CD8-positive, alpha-beta memory T cell (primary cell): ENCODE measurements at places on chromosomes 16 and 17.

- no peak for DNase-seq
Measured at GRCh38 chr17:55677446-55677845, 45.2 kb downstream of the TMEM100 start.

GRCh38 chr16:8729779-8730334 lies 55.4 kb downstream of the ABAT start:
- DNase-seq = no peak

GRCh38 chr17:67403065-67403464 lies 26.0 kb downstream of the PITPNC1 start:
- DNase-seq = no peak

GRCh38 chr17:39231091-39231561 lies 5.4 kb upstream of the STAC2 start:
- DNase-seq = peak; percentile 36

DNA sequence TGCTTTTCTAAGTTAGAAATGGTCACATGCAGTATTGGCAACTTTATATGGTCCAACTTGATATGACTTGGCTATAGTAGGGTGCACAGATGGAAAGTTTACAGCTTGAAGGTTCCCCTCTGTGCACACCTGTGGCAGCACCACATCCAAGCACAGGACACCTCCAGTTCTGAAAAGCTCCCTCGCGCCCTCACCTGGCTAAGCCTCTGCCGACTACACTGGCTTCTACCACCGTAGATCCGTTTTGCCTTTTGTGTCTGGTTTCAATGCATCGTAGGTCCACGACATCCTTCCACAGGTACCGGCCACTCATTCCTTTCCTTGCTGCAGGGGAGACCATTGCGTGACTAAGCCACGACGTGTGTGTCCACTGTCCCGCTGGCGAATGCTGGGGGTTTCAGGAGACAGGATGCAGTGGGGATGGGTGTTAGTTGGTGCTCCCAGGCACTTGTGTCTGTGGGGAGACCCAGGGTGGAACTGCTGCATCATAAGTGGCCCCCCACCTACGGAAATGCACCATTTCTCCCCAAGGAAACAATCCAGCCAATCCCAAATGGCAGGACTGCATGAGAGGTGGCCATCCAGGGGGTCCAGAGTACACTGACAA lies 4.9 kb upstream of the RASD1 start:
- DNase-seq = no peak

DNA sequence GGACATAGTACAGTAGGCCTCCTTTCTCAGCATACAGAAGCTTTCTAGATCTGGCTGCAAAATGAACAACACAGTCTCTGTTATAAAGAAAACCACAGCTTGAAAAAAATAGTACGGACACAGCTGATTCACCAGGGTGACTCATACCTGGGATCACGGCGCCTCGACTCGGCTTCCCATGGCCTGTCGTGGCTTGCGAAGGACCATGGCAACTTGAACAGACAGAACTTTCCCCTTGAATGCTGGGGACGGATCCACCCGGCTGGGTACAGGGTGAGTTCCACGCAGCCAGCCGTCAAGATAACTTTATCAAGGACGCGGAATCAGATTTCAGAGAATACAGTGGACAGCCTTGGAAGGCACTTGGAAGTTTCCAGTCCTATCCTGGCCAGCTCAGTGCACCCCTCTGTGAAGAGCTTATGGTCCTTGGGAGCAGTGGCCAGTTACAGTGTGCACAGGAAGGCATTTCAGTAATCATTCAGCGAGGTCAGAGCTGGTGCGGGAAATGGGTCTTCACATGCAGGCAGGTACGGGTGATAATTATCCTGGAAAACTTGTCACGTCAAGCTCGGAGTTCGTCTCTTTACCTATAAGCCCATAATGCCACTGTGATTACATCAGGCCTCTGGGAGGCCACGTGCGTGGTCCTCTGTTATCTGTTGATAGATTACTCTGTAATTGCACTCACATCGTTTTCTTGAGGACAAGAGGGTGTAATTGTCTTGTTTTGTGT lies 57.9 kb upstream of the MAF start:
- DNase-seq = no peak

GRCh38 chr16:832652-833336 lies 32.3 kb upstream of the GNG13 start:
- no peak for DNase-seq

DNA sequence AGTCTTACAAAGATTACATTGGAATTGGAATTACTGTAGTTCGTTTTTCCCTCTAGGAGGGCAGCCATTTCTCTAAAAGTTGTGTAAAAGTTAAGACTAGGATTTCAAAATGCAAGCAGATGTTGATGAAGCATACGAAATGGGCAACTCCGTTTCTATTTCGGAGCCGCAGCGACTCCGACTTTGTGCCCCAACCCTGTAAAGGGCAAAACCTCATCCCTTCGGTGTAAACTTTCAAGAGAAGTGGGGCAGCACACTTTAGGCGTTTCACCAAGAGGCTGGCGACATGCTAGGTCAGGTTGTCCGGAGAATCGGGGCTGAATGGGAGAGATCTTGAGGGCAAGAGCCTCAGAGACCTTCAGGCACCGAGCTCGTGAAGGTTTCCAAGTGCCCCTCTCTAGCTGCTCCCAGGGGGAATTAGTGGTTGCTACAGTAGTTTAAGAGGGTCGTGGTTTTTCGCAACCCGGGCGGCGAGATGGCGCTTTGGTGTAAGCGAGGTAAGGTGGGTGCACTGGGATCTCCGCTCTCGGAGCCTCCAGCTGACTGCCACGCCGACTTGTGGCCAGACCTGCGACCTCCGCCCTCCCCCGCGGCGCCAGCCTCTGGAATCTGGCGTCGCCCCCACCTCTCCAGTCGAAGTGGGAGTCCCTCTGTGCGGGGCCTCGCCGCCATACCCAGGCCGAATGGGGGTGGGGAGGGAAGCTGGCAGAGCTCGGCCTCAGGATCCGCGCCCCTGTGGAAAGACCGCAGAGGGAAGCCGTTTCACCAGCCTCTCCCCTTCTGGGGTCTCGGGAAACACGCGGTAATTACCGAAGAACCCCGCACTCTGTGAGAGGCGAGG lies 1.0 kb upstream of the HEXIM2 start:
- DNase-seq = peak; percentile 30

DNA sequence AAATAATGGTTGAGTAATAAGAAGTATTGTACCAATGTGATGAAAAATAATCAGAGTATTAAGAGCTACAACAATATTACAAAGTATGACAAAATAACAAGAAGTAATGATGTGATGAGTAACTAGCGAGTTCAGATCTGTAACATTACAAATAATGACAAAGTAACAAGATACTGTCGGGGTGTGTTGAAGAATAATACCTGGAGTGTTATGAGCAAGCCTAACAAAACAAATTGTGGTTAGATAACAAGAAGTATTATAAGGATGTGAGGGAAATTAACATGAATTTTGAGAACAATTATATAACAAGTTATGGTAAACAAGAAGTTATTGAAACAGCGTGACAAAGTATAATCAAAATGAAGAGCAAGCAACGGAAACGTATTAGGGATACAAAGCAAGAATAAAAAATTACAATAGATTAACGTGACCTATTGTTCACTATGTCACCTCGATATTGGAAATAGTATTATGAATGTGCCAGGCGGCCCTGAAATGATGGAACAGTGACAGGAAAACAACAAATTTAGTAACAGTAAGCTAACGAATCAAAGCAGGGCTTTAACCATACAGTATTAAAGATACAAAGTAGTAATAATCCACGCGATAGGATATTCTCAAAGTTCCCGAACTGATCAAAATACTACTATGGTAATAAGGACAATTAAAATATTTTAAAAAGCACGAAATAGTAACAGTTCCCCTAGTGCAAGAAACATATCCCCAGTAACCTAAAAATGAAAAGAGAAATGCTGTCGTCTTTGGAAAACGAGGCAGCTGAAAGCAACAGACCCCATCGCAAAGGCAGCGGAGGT lies 1.6 kb downstream of the TBX4 start:
- DNase-seq = no peak

DNA sequence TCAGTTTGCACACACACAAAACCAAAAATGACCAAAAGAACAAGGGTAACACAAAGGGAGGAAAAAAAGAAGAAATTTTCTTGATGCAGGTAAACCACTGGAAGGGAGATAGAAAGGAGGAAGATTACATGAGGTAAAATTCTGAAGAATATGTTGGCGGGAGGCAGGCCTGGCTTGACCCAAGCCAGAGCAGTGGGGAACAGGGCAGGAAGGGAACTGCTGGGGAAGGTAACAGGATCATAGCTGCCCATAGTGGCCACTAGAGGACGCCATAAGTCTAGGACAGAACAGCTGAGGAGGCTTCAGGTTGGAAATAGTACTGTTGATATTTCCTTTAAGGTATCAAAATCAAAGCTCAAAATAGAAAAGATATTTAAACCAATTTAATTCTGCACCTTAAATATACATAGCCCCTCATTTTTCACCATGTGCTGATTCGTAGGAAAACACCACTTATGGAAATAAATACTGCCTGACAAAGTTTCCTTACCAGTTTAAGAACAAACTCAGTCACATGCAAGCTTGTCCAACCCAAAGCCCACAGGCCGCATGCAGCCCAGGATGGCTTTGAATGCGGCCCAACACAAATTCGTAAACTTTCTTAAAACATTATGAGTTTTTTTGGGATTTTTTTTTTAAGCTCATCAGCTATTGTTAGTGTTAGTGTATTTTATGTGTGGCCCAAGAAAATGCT lies 15.5 kb downstream of the VPS35 start:
- DNase-seq = peak; percentile 36

DNA sequence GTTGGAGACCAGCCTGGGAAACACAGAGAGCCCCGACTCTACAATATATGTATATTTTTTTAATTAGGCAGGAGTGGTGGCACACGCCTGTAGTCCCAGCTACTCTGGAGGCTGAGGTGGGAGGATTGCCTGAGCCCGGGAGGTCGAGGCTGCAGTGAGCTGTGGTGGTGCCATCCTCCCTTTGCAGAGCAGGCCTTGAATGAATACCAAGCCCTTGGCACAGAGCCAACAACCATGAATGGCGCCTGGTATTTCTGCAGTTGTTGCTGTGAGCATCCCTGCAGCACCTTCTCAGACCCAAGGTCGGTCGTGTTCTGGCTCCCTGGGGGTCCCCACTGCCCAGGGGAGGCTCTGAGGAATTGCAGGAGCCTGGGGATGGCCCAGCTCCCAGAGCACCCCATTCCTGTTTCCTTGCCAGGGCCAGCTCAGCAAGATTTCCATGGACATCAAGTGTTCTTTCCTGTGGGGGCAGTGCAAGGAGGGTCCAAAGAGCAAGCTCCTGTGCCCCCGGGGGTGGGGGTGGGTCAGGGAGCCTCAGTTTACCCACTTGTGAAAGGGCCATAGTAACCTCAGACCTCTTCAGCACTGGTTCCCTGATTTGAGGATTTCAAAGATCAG lies 25.6 kb upstream of the RMI2 start:
- DNase-seq = no peak

GRCh38 chr17:36665417-36665816 lies 64.0 kb downstream of the MRM1 start:
- DNase-seq = no peak

DNA sequence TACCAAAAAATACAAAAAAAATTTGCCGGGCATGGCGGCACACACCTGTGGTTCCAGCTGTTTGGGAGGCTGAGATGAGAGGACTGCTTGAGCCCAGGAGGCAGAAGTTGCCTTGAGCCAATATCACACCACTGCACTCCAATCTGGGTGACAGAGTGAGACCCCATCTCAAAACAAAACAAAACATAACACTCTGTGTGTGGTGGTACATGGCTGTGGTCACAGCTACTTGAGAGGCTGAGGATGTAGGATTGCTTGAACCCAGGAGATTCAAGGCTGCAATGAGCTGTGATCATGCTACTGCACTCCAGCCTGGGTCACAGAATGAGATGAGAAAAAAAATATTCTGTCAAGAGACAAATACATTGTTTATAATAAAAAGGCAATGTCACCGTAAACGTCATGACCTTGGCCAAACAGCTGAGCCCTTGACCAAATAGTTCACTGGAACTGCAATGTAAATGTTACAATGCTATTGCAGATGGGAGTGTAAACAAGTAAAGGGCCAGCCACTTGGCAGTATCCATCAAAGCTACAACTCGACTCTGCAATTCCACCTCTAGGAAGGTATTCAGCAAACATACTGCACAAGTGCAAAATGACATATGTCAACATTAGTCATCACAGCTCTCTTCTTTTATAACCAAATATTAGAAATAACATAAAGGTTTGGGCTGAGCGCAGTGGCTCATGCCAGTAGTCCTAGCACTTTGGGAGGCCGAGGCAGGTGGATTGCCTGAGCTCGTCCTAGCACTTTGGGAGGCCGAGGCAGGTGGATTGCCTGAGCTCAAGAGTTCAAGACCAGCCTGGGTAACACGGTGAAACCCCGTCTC lies 16.9 kb downstream of the EARS2 start:
- no peak for DNase-seq

GRCh38 chr16:73171901-73172240 lies 123.9 kb upstream of the ZFHX3 start:
- no peak for DNase-seq

- DNase-seq = no peak
Measured at GRCh38 chr17:29043539-29044145, 701 bp downstream of the PIPOX start.

DNA sequence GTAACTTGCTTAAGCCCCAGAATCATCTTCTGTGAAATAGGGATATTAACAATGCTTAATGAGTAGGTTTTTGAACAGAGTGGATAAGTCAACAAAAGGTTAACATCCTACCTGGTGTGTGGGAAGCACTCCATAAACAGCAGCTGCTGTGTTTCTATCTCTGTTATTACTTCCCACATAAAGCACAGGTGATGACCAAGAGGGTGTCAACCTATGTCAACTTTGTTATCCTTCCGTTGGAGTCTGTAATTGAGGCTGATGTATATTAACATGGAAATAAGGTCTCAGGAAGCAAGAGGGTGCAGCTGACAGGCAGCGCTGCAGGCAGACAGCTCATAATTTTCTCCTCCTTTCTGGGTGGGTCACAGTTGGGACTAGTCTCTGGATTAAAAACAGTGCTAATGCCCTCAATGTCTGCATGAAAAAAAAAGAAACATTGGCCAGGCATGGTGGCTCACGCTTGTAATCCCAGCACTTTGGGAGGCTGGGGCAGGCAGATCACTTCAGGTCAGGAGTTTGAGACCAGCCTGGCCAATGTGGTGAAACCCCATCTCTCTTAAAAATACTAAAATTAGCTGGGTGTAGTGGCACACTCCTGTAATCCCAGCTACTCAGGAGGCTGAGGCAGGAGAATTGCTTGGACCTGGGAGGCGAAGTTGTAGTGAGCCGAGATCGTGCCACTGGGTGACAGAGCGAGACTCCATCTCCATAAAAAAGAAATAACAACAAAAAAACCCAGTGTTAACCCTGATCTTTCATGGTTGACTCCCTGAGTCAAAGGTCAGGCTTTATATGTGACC lies 269.6 kb downstream of the SNX29 start:
- DNase-seq = no peak
